ENCODE measurements at places on chromosomes 12 and 14.

DNA sequence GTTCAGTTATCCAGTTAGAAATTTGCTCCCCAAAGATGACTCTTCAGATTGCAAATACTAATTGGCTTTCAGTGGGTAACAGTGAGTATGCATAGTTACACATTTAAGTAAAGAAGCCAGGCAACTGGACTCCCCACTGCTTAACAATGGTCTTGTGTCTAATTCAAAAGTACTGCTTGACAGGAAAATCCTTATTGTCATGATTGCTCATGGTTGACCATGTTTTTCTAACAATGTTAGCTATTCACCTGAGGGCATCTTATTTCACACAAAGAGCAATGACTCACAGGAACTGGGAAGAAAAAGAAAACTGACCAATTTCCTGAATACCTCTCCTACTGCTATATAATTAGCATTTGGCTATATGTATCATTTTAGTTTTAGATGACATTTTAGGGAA, 33.7 kb upstream of the ALG10B start:
- no peak for DNase-seq

GRCh38 chr12:90299666-90300065, 591.0 kb upstream of the ATP2B1 start:
- DNase-seq, result no peak

DNA sequence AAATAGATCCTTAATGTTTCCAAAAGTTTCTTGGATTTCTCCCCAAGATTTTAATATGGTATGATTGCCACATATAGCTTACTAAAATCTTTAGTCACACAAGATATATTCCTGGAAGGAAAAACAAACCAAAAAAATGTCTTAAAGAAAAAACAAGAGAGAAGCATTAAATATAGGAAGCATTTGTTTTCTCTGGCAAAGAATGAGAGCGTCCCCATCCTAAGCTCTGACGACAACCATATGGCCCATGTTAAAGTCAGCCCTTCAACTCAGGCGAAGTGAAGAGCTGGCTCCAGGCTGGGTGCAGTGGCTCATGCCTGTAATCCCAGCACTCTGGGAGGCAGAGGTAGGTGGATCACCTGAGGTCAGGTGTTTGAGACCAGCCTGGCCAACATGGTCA, 35.6 kb downstream of the GCH1 start:
- no peak for DNase-seq

- DNase-seq, result no peak
Measured at GRCh38 chr14:90757452-90757851, 58.8 kb downstream of the TTC7B start.

GRCh38 chr14:88270776-88271175, 52.3 kb downstream of the KCNK10 start:
- DNase-seq, result no peak

DNA sequence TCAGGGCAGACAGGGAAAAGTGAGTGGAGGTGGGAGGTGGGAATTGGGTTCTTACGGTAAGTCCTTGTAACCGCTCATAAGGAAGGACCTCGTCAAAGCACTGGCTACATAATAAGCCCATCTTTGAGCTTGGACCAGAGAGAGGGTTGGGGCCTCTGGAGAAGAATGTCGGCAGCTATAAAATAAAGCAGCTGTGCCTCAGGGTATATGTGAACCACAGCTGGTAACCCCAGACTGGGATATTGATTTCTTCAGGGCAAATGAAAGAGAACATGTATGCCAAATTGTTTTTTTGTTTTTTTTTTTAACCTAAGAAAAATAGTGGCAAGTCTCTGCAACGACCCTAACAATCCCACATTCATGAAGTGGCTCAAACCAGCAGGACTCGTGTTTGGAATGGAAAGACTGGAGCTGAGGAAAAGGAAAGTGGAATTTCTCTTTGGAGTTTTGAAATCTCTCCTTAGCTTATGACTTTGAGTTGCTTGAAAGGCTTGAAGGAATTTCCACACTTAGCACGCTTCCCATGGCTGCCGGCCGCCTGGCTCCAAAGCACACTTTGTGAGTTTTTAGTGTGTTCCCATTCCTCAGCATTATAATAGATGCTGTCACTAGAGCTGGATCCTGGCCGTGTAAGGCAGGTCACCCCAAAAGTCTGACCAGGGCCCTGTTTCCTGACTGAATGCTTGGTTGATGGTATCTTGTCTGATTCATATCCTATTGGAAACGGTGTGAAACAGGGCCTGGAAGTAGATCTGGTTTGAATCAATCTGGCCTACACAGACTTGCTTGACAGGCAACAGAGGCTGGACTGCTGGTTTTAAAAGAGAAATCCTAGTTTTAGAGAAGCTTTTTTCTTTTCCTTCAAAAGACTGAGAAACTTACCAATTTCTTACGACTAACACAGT, 244.7 kb downstream of the MSRB3 start:
- DNase-seq, result no peak

DNA sequence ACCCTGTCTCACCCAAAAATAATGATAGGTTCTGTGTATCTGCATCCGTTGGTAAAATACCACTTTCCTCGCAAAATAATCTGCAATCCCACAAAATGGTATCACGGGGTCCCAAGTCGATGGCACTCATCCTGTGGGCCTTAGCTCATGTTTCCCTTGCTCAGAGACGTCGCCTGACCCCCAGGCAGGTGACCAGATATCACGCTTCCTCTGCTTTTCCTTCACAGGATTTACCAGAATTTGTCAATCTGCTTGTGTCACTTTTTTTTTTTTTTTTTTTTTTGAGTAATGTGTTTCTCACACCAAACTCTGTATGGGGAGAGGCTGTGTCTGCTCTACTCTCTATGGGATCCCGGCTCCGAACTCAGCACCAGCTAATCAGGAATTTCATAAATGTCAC, 162.7 kb downstream of the PRKCH start:
- DNase-seq, result no peak

DNA sequence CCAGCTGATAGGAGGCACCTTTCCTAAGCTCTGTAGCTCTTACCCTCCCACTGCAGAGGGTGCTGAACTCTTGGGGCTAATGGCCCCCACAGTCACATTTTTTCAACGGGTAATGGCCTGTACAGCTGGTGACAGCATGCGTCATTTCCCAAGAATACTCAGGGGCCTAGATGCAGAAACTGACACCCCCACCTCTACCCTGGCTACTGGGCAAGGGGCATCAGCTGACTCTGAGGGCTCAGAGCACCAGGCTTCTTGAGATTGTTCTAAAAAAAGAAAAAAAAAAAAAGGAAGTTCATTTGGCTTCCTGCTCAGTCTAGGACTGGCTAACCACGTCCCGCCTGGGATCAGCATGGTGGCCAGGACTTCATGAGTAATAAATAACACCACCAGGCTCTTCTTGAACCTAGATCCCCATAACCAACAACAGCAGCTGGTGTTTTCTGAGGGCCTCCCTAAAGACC, 35.2 kb downstream of the ZFP36L1 start:
- no peak for DNase-seq

GRCh38 chr12:39866135-39866534, 239.7 kb downstream of the SLC2A13 start:
- no peak for DNase-seq

DNA sequence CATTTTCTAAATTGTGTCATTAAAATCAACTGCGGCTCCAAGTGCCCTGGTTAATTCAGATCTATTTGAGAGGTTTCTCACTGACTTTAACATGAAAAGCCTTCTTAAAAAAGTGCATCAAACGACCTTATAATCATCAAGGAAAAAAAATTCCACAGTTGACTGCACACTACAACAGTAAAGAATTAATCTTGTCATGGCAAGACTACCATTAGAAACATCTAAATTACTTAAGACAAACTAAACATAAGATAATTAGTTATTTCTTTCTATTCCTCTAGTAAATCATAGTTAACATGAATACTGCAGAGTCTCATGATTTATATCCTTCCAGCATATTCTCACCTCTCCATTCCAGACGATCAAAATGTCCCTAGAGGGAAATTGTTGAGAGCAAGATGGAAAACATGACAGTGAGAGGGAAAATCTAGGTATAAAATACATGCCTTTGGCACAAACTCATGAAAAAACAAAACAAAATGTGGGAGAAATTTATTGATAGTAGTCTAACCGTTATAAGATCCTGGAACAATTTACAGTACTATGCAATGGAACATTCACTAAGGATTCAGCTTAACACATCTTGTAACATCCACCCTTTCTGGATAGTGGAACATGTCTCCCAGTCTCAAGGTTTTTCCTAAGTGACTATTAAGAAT, 112.5 kb downstream of the PRKD1 start:
- no peak for DNase-seq

DNA sequence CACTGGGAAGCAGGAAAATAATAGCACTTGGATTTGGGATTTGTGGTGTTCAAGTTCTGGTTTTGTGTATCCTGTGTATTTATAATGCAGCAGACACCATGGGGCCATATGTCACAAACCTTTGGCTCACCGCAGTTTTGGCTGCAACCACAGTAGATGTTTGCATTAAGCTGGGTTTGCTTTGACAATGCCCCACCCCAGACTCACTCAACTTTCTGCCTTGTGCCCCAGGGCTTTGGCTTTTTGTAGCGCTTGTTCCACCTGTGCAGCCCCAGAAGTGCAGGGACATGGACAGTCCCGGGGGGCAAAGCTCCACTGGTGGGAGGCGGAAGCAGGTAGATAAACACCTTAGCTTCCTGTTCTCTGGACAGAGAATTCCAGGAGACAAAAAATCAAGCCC, 446.9 kb downstream of the MED13L start:
- no peak for DNase-seq

DNA sequence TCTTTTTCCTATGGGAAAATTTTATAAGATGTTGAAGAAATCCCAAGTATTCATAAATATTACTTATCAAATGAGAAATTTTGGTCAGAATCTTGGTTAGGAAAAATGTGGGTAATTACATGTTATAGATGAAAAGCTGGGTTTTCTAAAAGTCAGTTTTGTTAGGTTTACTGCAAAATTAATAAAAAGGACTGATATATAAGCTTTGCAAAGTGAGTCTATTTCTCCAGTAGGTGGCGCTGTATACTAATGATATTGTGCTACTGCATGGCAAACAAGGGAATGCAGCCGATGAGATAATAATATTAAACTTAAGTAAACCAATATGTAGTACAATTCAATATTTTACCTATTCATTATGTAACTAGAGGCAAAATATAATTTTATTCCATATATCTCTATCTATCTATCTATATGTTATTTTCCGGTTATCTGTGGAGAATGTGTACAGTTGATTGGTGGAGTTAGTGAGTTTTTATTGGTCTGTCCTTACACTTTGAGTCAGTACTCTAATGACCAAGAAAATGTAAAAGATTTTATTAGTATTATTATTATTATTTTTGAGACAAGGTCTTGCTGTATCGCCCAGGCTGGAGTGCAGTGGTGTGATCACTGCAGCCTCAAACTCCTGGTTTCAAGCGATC, 32.9 kb downstream of the MIPOL1 start:
- DNase-seq, result no peak

DNA sequence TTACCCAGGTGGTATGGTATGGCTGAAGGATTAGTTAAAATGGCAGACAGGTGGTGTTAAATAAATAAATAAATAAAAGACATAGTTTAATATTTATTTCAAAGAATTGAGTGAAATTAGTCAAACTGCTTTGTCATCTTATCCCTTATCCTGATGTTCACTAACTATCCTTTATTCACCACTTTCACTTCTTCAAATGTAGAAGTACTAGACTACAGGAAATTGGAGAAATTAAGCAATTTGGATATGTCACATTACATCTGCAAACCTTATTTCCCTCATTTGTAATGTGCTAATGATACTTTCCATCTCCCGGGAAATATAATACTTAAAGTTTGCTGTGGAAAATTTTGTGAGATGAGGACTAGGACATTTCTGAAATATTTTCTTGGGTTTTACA, 1195.7 kb downstream of the LRFN5 start:
- DNase-seq, result no peak

GRCh38 chr14:43204816-43205215, 1302.3 kb downstream of the FSCB start:
- DNase-seq, result no peak

Measured in activated CD4-positive, alpha-beta T cell treated with anti-CD3 and anti-CD28 coated beads, Interleukin-2, amount 50 U/mL, for 24 hours (primary cell).